ENCODE measurements at places on chromosomes 2 and 18.

- DNase-seq: no peak
These were observed 129.9 kb upstream of the KLHL14 start for GRCh38 chr18:32902568-32903330.

DNA sequence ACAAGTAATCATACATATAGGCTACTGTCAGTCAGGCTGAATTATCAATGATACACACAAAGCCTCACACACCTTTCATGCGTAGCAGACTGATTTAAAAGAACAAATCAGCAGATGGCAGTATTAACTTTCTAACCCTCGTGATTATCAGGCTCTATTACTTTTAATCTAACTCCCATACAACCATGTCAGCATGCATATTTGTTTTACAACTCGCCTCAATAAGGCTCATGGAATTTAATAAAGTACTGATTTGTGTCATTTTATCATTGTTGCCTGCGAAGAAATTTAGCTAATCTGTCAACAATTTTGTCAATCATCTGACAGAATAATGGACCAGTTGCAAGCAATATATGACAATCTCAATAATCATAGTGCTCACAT is 82.8 kb downstream of the SLC25A12 start:
- DNase-seq: no peak

- no peak for DNase-seq
These were observed 694.8 kb upstream of the SLC39A10 start for GRCh38 chr2:194962254-194962653.

- no peak for DNase-seq
These were observed 51.5 kb upstream of the DCC start for GRCh38 chr18:52288403-52289004.

All from effector CD4-positive, alpha-beta T cell (primary cell).